ENCODE measurements at places on chromosomes 11 and 22. TPM values are rescaled to one million over a fixed set of nuclear protein-coding genes. Genes with fewer than 3 reads are reported as not detected.

DNA sequence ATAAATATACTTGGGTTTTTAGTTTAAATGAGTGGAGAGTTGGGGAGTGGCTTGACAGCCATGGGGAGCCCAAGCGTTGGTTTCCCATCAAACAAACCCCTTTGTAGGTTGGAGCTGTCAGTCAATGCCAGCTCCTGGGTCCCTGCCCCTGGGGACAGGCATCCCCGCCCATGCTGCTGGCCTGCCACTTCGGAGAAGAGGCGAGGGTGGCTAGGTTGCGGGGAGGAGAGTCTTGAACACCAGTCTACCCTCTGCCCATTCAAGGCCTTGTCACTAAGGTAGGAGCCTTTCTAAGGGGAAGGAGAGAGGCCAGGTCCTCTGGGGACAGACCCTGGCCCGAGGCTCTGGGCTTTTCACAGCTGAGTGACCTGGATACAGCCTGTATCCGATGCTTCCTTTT, 211.9 kb upstream of the CADM1 start:
- H3K36me3 ChIP-seq, result no peaks in the 10 kb centered on the region
- no peaks in the 10 kb centered on the region for H3K4me1 ChIP-seq
- H3K27ac ChIP-seq, result no peak overlapping the region
- DNase-seq, result no peak
- H3K4me3 ChIP-seq, result no peak overlapping the region

GRCh38 chr11:94655956-94656355, 88.8 kb downstream of the PIWIL4 start:
- no peaks in the 10 kb centered on the region for H3K36me3 ChIP-seq
- no peak overlapping the region for H3K4me3 ChIP-seq
- H3K27ac ChIP-seq, result no peak overlapping the region
- DNase-seq, result no peak

DNA sequence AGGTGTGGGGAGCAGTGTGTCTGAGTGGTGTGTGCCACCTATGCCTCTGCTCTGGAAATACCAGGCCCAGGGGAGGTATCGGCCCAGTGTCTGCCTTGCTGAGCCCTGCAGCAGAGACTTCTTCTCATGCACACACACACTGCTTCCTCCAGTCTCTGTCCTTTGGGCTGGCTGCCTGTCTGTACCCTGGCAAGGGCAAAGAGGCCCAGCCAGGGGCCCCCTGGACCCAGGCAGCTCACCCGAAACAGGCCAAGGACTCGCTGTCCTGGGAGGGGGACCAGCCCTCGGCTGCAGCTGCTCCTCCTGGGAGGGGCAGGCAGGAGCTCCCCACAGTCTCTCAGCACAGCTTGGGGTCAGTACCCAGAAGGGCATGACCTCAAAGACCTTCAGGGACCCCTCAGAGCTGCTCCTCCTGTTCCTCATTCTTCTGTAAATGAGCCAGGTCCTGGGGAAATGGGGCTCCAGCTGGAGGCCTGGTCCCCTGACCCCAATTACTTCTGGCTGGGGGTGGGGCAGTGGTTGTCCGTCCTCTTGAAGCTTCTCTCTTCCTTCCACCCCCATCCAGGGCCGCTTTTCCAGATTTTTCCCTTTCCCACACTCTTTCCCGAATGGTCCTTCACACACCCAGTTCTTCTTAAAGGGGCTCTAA, 24.5 kb upstream of the ALX4 start:
- no peaks in the 10 kb centered on the region for H3K36me3 ChIP-seq
- H3K27me3 ChIP-seq, result peaks cover 9% of the 10 kb centered on the region
- H3K27ac ChIP-seq, result no peak overlapping the region
- no peak for DNase-seq
- H3K4me3 ChIP-seq, result no peak overlapping the region

- H3K27ac ChIP-seq, result no peak overlapping the region
- H3K4me1 ChIP-seq, result peaks cover 18% of the 10 kb centered on the region
- no peak overlapping the region for H3K4me3 ChIP-seq
- no peaks in the 10 kb centered on the region for H3K27me3 ChIP-seq
- DNase-seq, result no peak
- H3K36me3 ChIP-seq, result peaks cover 3% of the 10 kb centered on the region
Observed at GRCh38 chr22:41695211-41695610, 4.1 kb upstream of the MEI1 start.

DNA sequence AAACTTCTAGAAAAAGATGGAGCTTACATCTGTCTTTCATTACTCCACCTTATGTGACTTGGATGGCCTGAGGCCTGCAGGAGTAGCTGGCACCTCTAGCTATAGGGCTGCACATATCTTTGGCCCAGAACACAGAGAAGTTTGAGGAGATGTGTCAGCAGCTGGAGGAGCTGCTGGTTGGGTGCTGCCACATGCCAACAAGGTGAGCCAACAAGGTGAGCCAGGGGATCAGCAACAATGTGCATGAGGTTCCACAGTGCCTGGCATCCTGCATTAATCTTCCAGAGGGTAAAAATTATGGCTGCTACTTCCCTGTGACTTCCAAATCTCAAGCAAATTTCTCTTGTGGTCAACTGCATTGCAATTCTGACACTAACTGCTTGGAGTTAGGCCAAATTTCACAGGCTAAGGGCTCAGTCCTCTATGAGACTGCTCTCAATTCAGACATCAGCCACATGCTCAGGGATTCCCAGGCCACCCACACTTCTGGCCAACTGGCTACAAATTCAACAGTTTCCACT, 16.0 kb downstream of the RBM7 start:
- no peaks in the 10 kb centered on the region for H3K27me3 ChIP-seq
- no peak for DNase-seq
- peaks cover 3% of the 10 kb centered on the region for H3K36me3 ChIP-seq

GRCh38 chr11:22521226-22521625, 104.4 kb downstream of the FANCF start:
- no peaks in the 10 kb centered on the region for H3K36me3 ChIP-seq
- H3K4me3 ChIP-seq, result no peak overlapping the region
- no peak for DNase-seq
- no peaks in the 10 kb centered on the region for H3K27me3 ChIP-seq
- no peak overlapping the region for H3K27ac ChIP-seq
- H3K4me1 ChIP-seq, result no peaks in the 10 kb centered on the region

DNA sequence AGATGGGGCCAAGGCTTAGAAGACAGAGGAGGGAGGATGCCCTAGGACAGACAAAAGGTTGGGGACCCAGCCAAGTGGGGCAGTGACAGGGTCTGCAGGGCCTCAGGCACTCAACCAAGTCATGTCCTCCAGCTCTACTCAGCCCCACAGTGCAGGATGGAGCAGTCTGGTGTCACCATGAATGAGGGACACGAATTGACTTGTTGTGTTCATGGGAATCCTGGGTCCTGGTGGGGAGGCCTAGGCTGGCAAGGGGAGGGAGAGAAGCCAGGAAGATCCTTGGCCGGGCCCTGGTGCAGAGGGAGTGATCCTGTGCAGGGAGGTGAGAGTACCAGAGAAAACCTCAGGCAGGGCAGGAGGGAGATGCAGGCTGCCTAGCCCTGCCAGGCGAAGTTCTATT, 12.0 kb downstream of the P2RY6 start:
- no peaks in the 10 kb centered on the region for H3K36me3 ChIP-seq
- no peak overlapping the region for H3K27ac ChIP-seq
- H3K4me1 ChIP-seq, result peaks cover 35% of the 10 kb centered on the region
- H3K27me3 ChIP-seq, result no peaks in the 10 kb centered on the region

GRCh38 chr22:26393929-26394328, 35.1 kb upstream of the ASPHD2 start:
- no peak overlapping the region for H3K27ac ChIP-seq
- H3K4me3 ChIP-seq, result no peak overlapping the region
- H3K36me3 ChIP-seq, result no peaks in the 10 kb centered on the region
- no peaks in the 10 kb centered on the region for H3K4me1 ChIP-seq
- H3K27me3 ChIP-seq, result no peaks in the 10 kb centered on the region

GRCh38 chr11:90700789-90701439, 478.1 kb upstream of the CHORDC1 start:
- H3K4me1 ChIP-seq, result no peaks in the 10 kb centered on the region
- H3K36me3 ChIP-seq, result no peaks in the 10 kb centered on the region
- no peak overlapping the region for H3K27ac ChIP-seq
- no peak overlapping the region for H3K4me3 ChIP-seq
- H3K27me3 ChIP-seq, result no peaks in the 10 kb centered on the region

DNA sequence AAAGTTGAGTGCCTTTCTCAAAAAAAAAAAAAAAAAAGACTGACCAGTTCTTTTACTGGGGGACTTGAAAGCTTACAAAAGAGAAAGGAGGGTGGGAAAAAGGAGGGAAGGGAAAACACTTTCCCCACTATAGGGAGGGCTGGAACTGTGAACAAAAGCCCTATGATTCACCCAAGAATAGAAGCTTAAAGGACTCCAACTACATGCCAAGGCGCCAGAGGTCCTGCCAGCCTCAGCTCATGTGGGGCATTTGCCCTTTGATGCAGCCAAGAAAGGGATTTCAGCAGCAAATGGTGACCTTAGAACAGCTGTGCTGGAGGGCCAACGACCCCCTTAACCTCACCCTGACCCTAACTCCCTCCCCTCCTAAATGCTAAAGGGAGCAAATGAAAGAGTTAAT, 160.0 kb downstream of the NTM start:
- H3K4me3 ChIP-seq, result no peak overlapping the region
- no peak for DNase-seq
- H3K36me3 ChIP-seq, result no peaks in the 10 kb centered on the region

DNA sequence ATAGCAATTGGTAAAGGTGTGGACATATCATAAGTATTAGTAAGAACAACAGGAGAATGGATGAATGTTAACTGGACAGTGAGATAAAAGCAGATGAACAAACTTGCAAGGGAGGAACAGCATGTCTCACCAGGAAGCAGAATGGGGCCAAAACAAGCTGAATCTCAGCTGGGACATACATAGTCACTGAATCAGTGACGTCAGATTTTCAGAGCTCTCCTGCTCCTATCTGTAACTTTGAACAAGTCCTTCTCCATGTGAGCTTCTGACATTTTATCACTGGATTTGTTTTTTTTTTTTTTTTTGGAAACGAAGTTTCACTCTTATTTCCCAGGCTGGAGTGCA, 118.7 kb downstream of the BBOX1 start:
- no peaks in the 10 kb centered on the region for H3K4me1 ChIP-seq
- no peaks in the 10 kb centered on the region for H3K27me3 ChIP-seq
- no peak overlapping the region for H3K4me3 ChIP-seq
- no peak for DNase-seq

DNA sequence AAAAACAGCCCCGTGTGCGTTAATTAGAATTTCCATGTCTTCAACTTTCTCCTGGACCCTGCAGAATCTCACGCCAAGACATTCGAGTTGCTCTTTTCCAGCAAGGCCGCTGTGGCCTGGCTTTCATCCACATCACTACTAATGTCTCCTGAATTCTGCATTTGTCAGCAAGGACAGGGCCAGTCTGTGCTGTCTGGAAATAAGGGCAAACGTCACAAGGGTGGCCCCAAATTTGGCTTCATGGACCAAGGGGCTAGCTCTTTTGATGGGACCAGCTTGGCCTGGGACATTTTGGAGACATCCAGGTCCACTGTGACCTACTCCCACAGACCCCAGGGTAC, 33.4 kb downstream of the KCNQ1OT1 start:
- DNase-seq, result no peak
- no peak overlapping the region for H3K4me3 ChIP-seq
- H3K36me3 ChIP-seq, result no peaks in the 10 kb centered on the region
- H3K27me3 ChIP-seq, result no peaks in the 10 kb centered on the region
- no peak overlapping the region for H3K27ac ChIP-seq

DNA sequence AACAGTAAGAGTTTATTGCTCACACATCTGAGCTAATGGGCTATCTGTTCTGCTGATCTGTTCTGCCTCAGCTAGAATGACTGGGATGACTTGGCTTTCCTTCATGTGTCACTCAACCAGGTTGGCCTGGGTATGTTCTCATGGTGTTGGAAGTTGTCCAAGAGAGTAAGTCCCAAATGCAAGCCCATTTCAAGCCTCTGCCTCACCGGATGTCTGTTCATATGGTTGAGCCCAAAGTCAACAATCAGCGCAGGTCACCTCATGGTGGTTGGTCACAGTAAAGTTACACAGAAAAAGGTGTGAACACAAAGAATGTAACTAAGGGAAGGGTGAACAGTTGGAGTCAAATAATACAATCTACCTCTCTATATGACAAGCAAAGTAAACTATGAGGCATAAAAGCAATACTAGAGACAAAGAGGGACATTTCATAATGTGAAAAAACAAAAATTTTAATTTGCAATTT, 1.9 kb downstream of the GDPD4 start:
- H3K27me3 ChIP-seq, result no peaks in the 10 kb centered on the region
- H3K36me3 ChIP-seq, result no peaks in the 10 kb centered on the region
- H3K27ac ChIP-seq, result no peak overlapping the region
- H3K4me3 ChIP-seq, result no peak overlapping the region
- H3K4me1 ChIP-seq, result no peaks in the 10 kb centered on the region
- no peak for DNase-seq

- no peaks in the 10 kb centered on the region for H3K27me3 ChIP-seq
- H3K4me1 ChIP-seq, result peaks cover 17% of the 10 kb centered on the region
- no peaks in the 10 kb centered on the region for H3K36me3 ChIP-seq
- H3K4me3 ChIP-seq, result no peak overlapping the region
Observed at GRCh38 chr11:134343646-134344045, 11.9 kb downstream of the GLB1L2 start.

DNA sequence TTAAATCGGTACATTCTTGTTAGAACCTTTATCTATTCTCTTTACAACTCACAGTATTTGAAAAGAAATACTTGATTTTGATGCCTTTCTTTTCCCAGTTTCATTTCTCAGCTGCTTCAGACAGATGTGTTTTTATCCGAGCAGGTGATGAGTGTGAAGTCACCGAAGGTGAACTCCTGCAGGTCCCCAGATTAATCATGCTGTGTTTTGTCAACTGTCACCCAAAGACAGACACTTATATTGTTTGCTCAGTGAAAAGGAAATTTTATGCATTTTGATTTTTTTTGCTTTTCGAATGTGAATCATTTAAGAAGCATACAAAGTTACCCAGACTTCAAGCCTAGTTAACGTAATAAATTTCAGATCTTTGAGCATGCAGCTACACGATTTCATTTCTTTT, 7.8 kb upstream of the TMPRSS13 start:
- H3K4me1 ChIP-seq, result peaks cover 18% of the 10 kb centered on the region
- H3K4me3 ChIP-seq, result no peak overlapping the region
- no peaks in the 10 kb centered on the region for H3K36me3 ChIP-seq
- no peak overlapping the region for H3K27ac ChIP-seq

GRCh38 chr11:12066056-12066798, 44.2 kb upstream of the MICAL2 start:
- DNase-seq, result no peak
- H3K36me3 ChIP-seq, result no peaks in the 10 kb centered on the region
- no peak overlapping the region for H3K27ac ChIP-seq
- H3K4me1 ChIP-seq, result peaks cover 26% of the 10 kb centered on the region

- no peaks in the 10 kb centered on the region for H3K27me3 ChIP-seq
- no peak overlapping the region for H3K27ac ChIP-seq
- DNase-seq, result no peak
- no peaks in the 10 kb centered on the region for H3K36me3 ChIP-seq
- H3K4me1 ChIP-seq, result no peaks in the 10 kb centered on the region
Observed at GRCh38 chr11:124479561-124479960, 34.1 kb upstream of the OR8B8 start.

- no peak overlapping the region for H3K4me3 ChIP-seq
- no peaks in the 10 kb centered on the region for H3K36me3 ChIP-seq
- no peaks in the 10 kb centered on the region for H3K27me3 ChIP-seq
- DNase-seq, result no peak
Observed at GRCh38 chr22:22953791-22954190, 66.2 kb downstream of the IGLL5 start.

GTSE1 gene
- 2.9 TPM for total RNA-seq

TRIM3 gene
- 30.9 TPM for total RNA-seq

MPZL2 gene
- not detected for total RNA-seq

MOGAT2 gene
- total RNA-seq, result not detected

TRABD gene
- total RNA-seq, result 138 TPM

DTX4 gene
- total RNA-seq, result 0.90 TPM

SERPIND1 gene
- total RNA-seq, result not detected

LRP5 gene
- 1.3 TPM for total RNA-seq

All from natural killer cell (primary cell).